Astrocyte (in vitro differentiated cells and primary cell): ENCODE measurements at places on chromosomes 2 and 18. TPM values are rescaled to one million over a fixed set of nuclear protein-coding genes. Genes with fewer than 3 reads are reported as not detected.

GRCh38 chr2:176744146-176744545 is 468.4 kb upstream of the HNRNPA3 start:
- no peaks in the 10 kb centered on the region for H3K27me3 ChIP-seq
- no peak for DNase-seq
- H3K4me3 ChIP-seq: no peak overlapping the region
- no peaks in the 10 kb centered on the region for H3K4me1 ChIP-seq
- no peak overlapping the region for H3K27ac ChIP-seq

Gene ARID5A
- total RNA-seq: 11.3 and 11.8 TPM in 2 replicates

GRCh38 chr2:39650468-39650867 is 15.2 kb upstream of the TMEM178A start:
- H3K27me3 ChIP-seq: no peaks in the 10 kb centered on the region
- H3K36me3 ChIP-seq: no peaks in the 10 kb centered on the region
- no peak for DNase-seq

DNA sequence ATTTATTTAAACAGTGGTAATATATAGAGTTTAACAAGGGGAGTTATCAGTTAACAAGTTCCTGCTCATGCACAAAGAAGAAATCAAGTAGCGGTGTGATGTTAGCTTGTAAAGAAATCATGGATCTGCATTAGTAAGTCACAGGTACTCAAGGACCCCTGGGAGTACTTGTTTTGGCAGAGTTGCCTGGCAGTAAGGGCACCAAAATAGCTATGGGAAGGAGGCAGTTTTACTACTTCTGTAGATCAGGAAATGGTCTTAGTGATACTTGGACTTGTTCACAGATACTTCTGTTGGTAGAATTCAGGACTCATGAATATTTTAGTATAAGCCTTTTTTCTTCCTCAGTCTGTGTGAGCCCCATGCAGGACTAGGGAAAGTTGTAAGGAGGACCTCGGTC is 107.3 kb upstream of the IL1R2 start:
- no peaks in the 10 kb centered on the region for H3K4me1 ChIP-seq
- H3K4me3 ChIP-seq: no peak overlapping the region
- peaks cover 55% of the 10 kb centered on the region for H3K36me3 ChIP-seq
- H3K27me3 ChIP-seq: no peaks in the 10 kb centered on the region
- no peak for DNase-seq

DNA sequence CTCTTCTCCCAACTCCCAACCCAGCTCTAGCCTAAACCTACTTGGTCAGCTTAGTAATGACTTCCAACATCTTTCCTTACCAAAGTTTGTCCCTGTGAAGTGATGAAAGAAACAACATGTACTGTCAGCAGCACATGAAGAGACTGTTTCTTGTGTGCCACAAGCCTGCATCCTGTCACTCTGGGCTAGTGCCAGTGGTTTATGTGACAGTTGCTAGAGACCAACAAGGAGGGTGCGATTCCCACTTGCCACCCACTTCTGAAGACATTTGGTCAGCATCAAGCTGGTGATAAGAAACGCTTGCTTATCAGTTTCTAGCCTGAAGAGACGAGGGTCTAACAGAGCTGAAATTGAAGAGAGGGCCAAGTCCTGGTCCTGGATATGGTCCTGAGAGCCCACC is 132.6 kb downstream of the COL4A4 start:
- H3K27me3 ChIP-seq: no peaks in the 10 kb centered on the region
- DNase-seq: no peak
- H3K4me1 ChIP-seq: no peaks in the 10 kb centered on the region
- no peak overlapping the region for H3K4me3 ChIP-seq
- no peak overlapping the region for H3K27ac ChIP-seq

DNA sequence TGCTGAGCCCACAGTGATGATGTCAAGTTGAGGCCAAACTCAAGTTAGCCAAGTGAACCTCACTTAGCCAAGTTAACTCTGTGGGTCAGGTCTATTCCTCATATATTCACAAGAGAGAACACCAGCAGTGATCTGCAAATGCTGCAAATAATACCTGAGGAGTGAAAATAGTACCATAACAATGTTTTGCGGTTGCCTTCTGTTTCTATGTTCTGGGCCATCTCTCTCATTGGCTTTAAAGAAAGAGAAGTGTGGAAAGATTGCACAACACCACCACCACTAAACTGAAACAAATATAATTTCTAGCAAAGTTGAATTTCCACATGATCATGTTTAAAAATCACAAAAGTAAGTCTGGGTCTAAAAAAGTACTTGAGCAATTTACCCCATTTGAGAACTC is 211.1 kb upstream of the GALNT5 start:
- H3K4me1 ChIP-seq: no peaks in the 10 kb centered on the region
- H3K4me3 ChIP-seq: no peak overlapping the region
- H3K27me3 ChIP-seq: no peaks in the 10 kb centered on the region
- H3K36me3 ChIP-seq: no peaks in the 10 kb centered on the region
- DNase-seq: no peak

Gene SLC4A5
- total RNA-seq: 0.36 and 0.41 TPM in 2 replicates

Gene TUBB8B
- total RNA-seq: not detected in 2 replicates

Gene TEX44
- total RNA-seq: not detected in 2 replicates

Gene CPLX4
- not detected in 2 replicates for total RNA-seq

Gene NOL4
- total RNA-seq: 1.9 and 2.1 TPM in 2 replicates

Gene SERPINB10
- not detected in 2 replicates for total RNA-seq

DNA sequence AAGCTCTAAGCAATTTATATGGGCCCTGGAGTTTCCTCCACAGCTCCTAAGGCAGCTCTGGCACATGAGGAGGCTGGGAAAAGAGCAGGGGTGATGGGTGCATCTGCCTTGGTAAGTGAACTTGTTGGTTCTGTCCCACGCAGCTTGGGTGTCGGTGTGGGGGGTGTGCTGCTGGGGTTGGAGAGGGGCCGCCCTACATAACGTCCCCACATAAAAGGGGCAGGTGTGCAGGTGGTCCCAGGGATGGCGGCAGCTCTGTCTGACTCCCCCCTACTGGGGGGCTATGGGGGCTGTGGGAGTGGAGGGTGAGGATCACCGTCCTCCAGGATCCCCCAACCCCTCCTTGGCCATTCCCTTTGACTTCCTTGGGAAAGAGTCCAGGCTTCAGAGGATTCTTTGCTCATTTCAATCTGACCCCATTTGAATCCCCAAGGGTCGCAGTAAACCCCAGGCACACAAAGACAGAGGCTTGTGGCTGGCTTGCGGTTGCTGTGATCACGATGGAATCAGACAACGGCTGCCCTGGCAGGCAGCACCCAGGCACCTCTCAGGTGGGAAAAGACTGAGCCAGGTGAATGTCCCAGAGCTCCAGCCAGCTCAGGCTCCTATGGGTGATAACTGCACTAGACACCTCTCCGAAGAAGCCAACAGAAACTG is 34.5 kb upstream of the CD8A start:
- H3K27ac ChIP-seq: no peak overlapping the region
- no peaks in the 10 kb centered on the region for H3K4me1 ChIP-seq
- H3K4me3 ChIP-seq: no peak overlapping the region
- H3K27me3 ChIP-seq: no peaks in the 10 kb centered on the region

DNA sequence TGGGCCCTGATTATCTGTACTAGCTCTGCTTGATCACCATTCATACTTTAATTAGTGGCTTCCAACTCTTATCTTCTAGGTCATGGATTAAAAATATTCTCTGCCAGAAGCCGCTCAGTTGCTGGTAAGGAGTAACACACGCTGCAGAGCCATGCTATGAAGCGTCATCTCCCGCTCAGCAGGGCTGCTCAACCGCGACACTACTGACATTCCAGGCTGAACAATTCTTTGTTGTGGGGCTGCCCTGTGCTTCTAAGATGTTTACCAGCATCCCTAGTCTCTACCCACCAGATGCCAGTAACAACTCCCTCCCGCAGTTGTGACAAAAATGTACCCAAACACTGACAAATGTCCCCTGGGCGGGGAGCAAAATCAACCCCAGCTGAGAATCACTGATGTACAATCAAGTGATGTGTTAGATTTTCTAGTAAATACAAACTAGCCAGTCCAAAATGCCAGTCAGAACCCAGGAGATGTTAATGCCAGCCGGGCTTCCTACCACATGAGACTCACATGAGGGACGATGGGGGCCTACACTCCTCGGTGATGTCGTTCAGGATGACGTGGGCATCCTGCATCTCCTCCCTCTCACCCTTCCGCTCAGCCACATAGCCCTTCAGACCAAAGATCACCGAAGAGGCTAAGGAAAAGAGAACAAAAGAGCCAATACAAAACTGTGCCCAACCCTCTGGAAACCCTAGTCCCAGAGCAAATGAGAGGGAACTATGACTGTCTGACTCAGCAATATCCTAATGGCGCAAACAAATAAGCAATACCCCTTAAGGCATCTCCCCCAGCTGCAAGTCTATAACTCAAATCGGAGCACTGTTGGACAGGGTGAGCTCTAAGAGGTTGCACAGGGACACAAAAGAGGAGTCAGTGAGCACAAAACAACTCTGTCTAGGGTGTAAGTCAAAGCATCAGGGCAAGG is 15.6 kb downstream of the ILKAP start:
- no peak overlapping the region for H3K4me3 ChIP-seq
- H3K36me3 ChIP-seq: peaks cover 62% of the 10 kb centered on the region
- no peaks in the 10 kb centered on the region for H3K4me1 ChIP-seq
- H3K27me3 ChIP-seq: no peaks in the 10 kb centered on the region

- no peak for DNase-seq
- H3K4me3 ChIP-seq: no peak overlapping the region
- peaks cover 4% of the 10 kb centered on the region for H3K36me3 ChIP-seq
- no peaks in the 10 kb centered on the region for H3K27me3 ChIP-seq
- no peak overlapping the region for H3K27ac ChIP-seq
These were observed 7.1 kb upstream of the ZFP36L2 start for GRCh38 chr2:43233218-43234212.

GRCh38 chr2:26639685-26640243 is 1.4 kb downstream of the CIB4 start:
- no peak overlapping the region for H3K27ac ChIP-seq
- no peak overlapping the region for H3K4me3 ChIP-seq
- no peak for DNase-seq
- H3K4me1 ChIP-seq: peaks cover 8% of the 10 kb centered on the region
- H3K36me3 ChIP-seq: no peaks in the 10 kb centered on the region

DNA sequence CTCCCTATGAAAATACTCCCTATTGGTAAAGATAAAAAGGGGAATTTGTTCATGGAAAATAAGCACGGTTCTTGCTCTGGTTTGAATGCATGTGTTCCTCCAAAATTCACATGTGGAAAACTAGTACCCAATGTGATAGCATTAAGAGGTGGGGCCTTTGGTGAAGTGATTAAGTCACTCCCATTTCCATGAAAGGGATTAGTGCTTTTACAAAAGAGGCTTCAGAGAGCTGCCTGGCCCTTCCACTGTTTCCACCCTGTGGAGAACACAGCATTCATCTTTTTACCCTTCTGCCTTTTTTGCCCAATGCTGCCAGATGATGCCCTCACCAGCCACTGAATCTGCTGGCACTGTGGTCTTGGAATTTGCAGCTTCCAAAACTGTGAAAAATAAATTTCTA is 666.8 kb downstream of the ARHGAP15 start:
- H3K4me3 ChIP-seq: no peak overlapping the region
- no peak overlapping the region for H3K27ac ChIP-seq
- H3K27me3 ChIP-seq: no peaks in the 10 kb centered on the region
- no peaks in the 10 kb centered on the region for H3K4me1 ChIP-seq

DNA sequence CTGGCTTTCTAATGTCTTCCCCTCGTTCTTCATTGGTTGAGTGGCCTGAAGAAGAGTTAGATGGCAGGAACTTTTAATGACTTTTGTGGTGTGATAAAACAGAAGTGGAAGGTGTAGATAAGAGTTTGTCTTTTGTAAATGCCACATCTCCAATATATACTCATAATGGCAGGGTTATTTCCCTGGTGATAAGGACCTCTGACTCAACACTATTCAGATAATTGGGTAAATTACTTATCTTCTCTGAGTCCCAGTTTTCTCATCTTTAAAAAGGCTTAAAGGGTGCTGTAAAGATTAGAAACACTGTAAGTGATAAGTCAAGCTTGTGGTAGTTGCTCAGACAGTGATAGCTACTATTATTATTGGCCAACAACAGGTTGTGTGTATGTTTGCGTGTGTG is 9.5 kb downstream of the KLHL14 start:
- no peaks in the 10 kb centered on the region for H3K4me1 ChIP-seq
- no peak overlapping the region for H3K4me3 ChIP-seq
- no peaks in the 10 kb centered on the region for H3K36me3 ChIP-seq
- H3K27me3 ChIP-seq: peaks cover 8% of the 10 kb centered on the region
- DNase-seq: no peak
- no peak overlapping the region for H3K27ac ChIP-seq

GRCh38 chr2:151808258-151809072 is 19.8 kb downstream of the ARL5A start:
- DNase-seq: peak; percentile 14
- H3K4me1 ChIP-seq: no peaks in the 10 kb centered on the region
- H3K27me3 ChIP-seq: no peaks in the 10 kb centered on the region
- peaks cover 16% of the 10 kb centered on the region for H3K36me3 ChIP-seq
- H3K27ac ChIP-seq: no peak overlapping the region
- no peak overlapping the region for H3K4me3 ChIP-seq

DNA sequence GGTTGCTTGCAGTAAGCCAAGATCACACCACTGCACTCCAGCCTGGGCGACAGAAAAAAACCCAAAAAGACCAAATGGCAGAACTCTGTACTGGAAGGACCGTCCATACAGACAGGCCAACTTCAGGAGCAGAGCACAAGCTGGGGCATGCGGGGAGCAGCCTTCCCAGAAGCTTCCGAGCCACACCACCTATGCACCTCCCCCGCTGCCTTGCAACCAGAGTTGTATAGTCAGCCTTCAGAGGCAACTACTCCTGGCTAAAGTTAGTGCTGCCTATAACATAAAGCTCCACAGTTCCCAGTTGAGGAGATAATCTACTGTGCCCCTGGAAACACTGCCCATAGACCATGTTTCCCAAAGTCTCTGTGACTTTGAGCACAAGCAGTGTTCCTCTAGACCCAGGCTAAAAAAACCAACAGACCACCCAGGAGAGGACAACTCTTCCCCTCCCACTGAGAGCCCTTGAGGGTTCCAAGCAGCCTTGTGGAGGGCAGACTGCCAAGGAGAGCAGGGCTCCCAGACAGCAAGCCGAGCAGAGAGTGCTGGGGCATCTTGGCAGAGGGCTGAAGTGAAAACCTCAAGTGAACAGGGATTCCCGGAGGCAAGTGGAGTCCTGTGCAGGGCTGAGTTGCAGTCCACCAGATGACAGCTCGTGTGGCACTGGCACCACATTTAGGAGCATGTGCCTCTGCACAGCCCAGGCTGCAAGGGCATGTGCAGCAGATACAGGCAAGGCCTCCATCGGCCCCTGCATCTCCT is 6.8 kb downstream of the SFT2D3 start:
- H3K36me3 ChIP-seq: peaks cover 27% of the 10 kb centered on the region
- H3K27ac ChIP-seq: no peak overlapping the region
- no peaks in the 10 kb centered on the region for H3K27me3 ChIP-seq
- H3K4me3 ChIP-seq: no peak overlapping the region
- no peak for DNase-seq

- H3K4me3 ChIP-seq: no peak overlapping the region
- H3K36me3 ChIP-seq: no peaks in the 10 kb centered on the region
- no peaks in the 10 kb centered on the region for H3K4me1 ChIP-seq
- DNase-seq: peak; percentile 60
- H3K27me3 ChIP-seq: peaks cover 4% of the 10 kb centered on the region
These were observed 149.2 kb downstream of the FAM210A start for GRCh38 chr18:13577091-13577697.
